ENCODE measurements at places on chromosomes 12 and 14.

- no peak for DNase-seq
Observed at GRCh38 chr12:111596985-111597830, 1.9 kb downstream of the ATXN2 start.

DNA sequence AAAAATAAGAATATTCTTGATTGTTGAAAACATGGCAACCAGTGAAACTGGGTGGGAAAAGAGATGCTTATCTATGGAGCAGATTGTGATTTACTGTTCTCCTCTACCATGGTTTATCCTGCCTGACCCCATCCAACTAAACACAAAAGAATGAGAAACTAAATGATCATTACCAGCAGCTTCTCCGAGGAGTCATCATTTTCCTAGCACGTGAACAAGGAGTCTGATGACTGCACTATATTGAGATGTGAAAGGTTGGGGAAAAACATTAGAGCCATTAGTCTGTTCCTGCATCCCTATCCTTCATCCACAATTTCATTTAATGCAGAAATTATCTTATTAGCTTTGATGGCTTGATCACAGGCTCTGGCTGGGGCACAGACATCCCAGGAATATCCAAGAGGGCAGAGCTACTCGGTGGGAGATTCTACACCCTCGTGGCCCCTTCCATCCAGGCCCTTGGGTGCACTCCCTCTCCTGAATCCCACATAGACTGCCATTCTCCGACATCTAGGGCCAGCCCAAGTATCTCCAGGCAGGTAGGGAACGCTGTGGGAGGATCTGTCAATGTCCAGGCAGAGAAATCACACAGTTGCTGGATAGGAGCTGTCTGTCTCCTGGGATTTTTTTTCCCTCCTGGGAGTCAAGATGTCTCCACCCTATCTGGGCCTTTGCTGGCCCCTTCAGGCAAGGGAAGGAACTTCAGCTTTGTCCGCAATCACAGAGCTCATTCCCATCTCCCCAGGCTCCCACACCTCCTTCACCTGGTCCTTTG, 43.3 kb upstream of the DHRS4 start:
- DNase-seq, result no peak

- no peak for DNase-seq
Observed at GRCh38 chr14:36134038-36134437, 42.5 kb downstream of the PTCSC3 start.

DNA sequence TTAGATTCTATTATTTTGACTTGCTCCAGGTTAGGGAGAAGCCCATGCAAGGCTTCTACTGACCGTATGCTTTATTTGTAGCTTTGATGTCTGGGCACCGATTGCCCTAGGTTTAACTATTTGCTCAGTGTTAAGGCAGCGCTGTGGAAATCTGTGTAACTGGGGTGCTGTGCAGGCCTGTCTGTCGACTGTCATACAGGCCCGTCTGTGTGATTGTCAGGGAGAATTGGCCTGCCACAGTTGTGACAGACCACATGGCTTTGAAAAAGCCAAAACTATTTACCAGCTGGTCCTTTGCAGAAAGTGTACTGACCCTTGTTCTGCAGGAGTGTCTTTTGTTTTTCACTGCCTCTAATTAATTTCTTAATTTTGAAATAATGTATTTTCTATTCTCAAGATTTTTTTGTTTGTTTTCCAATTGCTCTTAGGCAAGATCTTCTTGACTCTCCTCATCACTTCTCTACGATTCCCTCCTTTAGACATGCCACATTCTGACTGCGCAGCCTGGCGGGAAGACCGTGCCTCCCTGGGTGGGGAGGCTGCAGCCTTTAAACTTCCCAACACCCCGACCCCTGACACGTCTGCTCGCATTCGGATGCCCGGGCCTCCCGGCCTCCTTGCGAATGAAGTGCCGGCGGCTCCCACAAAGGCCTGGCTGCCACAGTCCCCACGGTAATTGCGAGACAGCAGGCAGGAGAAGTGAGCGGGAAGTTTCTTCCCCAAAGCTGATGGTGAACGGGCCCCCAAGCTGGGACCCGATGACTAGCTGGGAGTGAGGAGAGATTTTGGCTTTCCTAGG, 99.0 kb upstream of the EVL start:
- DNase-seq, result no peak

DNA sequence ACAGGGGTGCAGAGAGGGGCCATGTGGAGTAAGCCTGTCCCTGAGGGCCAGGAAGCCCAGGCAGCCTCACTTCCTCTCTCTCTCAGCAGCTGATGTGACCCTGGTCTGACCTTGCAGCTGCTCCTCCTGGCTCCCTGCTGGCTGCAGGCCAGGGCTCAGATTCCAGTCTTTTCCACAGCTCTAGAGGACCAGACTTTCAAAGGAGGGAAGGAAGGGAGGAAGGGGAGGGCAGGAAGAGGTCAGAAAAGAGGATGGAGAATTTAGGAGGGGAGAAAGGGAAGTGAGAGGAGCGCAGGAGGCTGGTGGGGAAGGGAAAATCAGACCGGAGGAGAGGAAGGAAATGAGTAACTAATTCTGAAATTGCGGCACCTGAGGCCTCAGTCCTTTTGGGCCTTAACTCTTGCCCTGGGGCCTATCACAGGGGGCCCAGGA, 40.9 kb upstream of the VASH1 start:
- DNase-seq, result peak; percentile 91

DNA sequence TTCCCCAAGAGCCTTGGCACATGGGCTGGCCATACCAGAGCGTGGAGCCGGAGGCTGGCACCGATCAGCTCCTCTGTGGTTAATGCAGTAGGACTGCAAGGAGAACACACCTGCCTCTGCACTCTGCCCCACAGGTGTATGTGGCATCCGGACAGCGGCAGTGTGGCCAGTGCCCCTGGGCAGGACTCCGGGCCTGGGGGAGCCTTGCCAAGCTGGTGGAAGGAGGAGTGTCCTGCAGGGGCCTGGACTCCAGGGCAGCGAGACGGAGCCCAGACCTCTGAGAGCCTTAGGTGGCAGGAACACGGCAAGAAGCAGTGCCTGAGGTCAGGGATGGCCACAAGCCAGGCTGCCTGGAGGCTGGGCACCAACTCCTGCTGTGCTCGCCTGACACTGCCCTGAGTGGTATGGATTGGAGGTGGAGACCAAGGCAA, 5.3 kb upstream of the BEGAIN start:
- DNase-seq, result no peak

DNA sequence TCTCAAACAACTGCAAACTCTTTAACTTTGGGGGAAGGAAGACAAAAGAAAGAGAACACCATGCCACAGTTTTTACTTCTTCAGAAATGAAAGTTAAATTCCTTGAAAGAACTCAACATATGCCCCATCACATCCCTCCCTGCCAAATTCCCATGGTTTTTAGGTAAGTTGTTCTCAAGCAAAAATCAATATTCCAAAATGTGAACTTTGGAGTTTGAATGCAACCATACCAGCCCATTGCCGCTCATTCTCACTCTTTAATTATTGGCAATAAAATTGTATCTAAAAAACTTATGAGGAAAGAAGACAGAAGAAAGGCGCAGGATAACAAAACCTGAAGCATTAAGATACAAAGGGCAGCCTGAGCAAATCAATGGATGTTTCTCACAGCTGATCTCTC, 31.8 kb upstream of the CEP83 start:
- no peak for DNase-seq

- DNase-seq, result no peak
Observed at GRCh38 chr14:34733245-34733644, 18.9 kb upstream of the CFL2 start.

DNA sequence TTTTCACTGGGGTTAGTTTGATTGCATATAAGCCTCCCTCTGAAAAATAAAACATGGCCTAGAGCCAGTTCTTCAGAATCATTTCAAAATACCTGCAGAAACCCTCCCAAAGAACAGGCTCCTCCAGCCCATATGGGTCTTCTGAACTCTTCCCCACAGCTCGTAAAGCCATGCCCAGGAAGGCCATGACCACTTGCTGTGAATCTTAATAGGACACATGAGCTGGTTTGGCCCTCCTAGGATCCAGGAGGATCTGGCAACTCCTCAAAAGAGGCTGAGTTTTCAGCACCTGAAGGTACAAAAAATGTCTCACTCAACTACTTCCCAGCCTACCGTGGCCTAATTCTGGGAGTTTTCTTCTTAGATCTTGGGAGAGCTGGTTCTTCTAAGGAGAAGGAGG, 2.4 kb downstream of the MYBPC1 start:
- no peak for DNase-seq

Measured in esophagus muscularis mucosa (tissue), 4 donors.